ENCODE measurements at places on chromosomes 7 and 10. TPM values are rescaled to one million over a fixed set of nuclear protein-coding genes. Genes with fewer than 3 reads are reported as not detected.

CD36 gene
- polyA plus RNA-seq: 0.13 TPM

RNF32 gene
- polyA plus RNA-seq: 0.72 TPM

ASZ1 gene
- polyA plus RNA-seq: not detected

CALCR gene
- polyA plus RNA-seq: 1.0 TPM

ZNF32 gene
- polyA plus RNA-seq: 7.3 TPM

RSU1 gene
- 50.0 TPM for polyA plus RNA-seq

SPDYE11 gene
- polyA plus RNA-seq: not detected

SLC18A3 gene
- 0.28 TPM for polyA plus RNA-seq

HIP1 gene
- polyA plus RNA-seq: 51.8 TPM

PRKCQ gene
- polyA plus RNA-seq: 9.1 TPM

SYNPO2L gene
- 0.05 TPM for polyA plus RNA-seq

GPR85 gene
- 0.06 TPM for polyA plus RNA-seq

PGAM2 gene
- polyA plus RNA-seq: 2.9 TPM

WNT8B gene
- 0.71 TPM for polyA plus RNA-seq

VIPR2 gene
- polyA plus RNA-seq: 10.9 TPM

ACSL5 gene
- polyA plus RNA-seq: not detected

FAM180A gene
- polyA plus RNA-seq: not detected

KCNIP2 gene
- polyA plus RNA-seq: 2.7 TPM

OPALIN gene
- 0.03 TPM for polyA plus RNA-seq

STK31 gene
- polyA plus RNA-seq: 0.15 TPM

SPDYE8 gene
- polyA plus RNA-seq: not detected

COL28A1 gene
- 0.38 TPM for polyA plus RNA-seq

SMO gene
- polyA plus RNA-seq: 67.6 TPM

TMEM176B gene
- polyA plus RNA-seq: 2.2 TPM

TMEM273 gene
- not detected for polyA plus RNA-seq

All from H1 (cell line).